ENCODE measurements at places on chromosomes 3 and 15. TPM values are rescaled to one million over a fixed set of nuclear protein-coding genes. Genes with fewer than 3 reads are reported as not detected.

The CAPN3 gene
- total RNA-seq, result 12.3 TPM

The PRR23C gene
- total RNA-seq, result not detected

The FAM81A gene
- total RNA-seq, result 1.4 TPM

The HEG1 gene
- 12.4 TPM for total RNA-seq

The ZCWPW2 gene
- total RNA-seq, result 0.71 TPM

The TF gene
- total RNA-seq, result 18.8 TPM

The SKOR1 gene
- 0.65 TPM for total RNA-seq

The ARGFX gene
- total RNA-seq, result not detected

The SLC7A14 gene
- total RNA-seq, result 13.5 TPM

The AMT gene
- total RNA-seq, result 21.6 TPM

DNA sequence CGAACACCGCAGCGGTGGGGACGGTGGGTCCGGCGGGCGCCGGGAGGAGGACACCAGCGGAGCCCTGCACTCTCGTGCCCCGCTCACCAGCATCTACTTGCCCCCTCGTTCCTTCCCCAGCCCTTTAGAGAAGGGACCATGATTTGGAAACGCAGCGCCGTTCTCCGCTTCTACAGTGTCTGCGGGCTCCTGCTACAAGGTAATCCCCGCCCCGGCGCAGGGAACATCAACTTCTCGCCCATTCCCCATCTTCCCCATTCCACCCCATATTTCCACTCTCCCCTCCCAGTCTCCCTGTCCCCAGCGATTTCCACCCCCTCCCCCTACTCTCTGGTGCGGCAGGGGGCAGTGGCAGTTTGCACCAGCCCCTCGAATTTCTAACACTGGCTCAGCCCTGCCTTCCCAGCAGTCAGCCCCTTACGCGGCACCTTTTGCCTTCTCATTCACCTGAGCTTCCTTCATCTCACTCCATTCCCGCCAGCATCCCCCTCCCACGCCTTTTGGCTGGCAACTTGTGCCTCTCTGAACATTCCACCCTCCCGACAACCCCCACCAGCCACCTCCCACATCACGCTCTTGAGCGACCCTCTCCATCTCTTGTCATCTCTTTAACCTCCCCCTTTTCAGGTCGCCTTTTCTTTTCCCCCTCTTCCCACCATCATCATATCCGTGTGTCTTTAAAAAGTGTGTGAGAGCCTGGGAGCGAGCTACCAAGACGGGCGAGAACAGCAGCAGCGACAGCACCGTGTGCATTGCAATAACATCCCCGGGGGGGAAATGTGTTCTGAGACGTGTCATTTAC is 882 bp downstream of the CADM2 start:
- DNase-seq, result no peak

GRCh38 chr3:42525736-42526345 is 23.4 kb downstream of the VIPR1 start:
- no peak for DNase-seq

GRCh38 chr3:154976072-154976983 is 103.8 kb upstream of the MME start:
- no peak for DNase-seq

- no peak for DNase-seq
Measured at GRCh38 chr3:179037351-179037750, 34.3 kb downstream of the ZMAT3 start.

DNA sequence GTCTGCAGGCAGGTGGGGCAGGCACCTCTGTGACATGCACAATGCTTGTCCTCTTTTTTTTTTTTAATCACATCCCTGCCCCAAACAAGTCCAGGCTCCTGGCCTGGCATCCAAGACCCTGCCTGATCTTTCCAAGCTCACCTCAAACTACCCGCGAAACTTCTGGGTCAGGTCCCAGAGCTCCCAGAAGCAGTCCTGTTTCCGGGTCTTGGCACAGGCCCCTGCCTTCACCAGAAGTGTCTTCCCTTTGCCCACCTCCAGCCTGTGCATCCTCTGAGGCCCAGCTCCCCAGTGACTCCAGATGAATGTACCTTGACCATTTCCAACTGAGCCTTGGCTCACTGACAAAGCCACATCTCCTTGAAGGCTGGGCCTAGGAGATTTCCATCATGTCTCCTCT is 23.0 kb downstream of the PLA2G4E start:
- no peak for DNase-seq

GRCh38 chr15:80789796-80790195 is 10.6 kb downstream of the CEMIP start:
- no peak for DNase-seq

DNA sequence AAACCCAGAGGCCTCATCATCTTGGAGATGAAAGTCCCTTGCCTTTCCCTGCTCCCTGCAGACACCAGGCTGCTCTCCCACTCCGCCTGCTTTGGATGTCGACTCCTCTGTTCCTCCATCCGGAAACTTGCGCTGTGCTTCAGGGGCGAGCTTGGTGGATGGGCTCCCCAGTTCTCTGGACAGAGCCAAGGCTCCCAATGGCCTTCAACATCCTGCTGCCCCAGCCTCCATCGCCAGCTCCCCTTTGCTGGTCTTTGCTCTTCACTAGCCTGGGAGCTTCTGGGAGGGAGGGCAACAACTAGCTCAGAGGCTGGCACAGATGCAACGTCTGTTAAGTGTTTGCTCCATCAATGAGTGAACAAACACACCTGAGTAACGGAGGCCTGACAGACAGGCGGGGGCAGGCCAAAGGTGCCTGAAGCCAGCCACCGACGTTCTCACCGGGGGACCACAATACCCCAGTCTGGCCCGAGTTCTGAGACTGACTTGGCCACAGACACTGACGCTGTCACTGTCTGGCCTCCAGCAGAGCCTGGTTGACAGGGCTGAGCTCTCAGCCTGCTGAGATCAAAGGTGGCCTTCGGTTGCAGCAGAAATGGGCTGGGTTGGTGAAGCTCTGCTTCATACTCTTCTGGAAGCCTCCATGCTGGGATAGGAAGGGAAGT is 39.0 kb downstream of the RGMA start:
- DNase-seq, result no peak

DNA sequence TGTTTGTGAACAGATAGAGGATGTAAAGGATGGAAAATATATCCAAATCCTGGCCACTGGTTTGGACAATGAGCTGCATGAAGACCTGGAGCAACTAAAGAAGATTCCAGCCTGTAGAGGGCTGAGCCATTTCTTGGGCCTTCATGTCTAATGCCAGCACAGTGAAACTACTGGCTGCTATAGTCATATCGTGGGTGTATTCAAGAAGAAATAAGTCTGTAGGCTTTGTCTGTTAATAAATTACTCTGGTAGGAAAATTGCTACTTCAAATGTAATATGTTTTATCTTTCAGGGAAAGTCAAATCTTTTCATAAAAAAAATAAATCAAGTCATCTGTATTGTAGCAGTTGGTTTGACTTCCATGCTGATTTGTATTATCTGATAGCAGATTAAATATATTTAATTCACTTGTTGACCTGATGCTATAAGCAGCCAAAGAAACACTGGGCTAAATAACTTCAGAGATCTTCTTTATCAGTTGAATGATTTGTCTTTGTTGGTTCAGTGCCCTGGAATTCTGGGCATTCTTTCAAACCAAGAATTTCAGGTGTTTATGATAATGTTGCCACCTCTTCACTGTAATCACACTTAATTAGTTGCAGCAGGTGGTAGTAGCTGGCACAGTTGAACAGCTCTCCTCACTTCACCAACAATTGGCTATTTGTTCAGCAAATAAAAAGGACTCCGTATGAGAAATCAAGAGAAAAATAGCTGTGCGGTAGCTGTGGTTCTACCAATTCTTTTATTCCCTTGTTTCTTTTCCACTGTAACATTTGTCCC is 1109.5 kb downstream of the NSUN3 start:
- no peak for DNase-seq

DNA sequence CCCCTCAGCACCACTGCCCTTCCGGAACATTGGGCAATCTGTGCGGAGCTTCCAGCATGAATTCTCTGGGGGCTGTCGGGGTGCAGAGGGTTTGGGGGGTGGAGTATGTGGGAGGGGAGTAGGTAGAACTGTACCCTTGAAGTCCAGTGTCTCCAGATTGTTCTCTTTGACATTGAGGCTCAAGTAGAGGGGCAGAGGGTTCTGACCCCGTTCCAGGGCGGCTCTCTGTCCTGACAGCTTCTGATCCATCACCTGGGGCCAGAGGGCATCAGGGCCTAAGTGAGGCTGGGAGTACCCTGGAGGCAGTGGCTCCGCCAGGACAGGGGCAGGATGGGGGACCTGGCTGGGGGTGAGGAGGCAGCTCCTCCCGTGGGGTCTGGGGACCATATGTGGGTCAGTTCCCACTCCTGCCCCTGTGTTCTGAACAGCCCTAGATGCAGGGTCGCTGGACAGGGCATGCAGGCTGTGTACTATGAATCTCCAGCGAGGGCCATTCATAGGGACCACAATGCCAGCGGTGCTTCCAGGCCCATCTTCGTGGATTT is 22.1 kb downstream of the PLA2G4D start:
- DNase-seq, result peak; percentile 57

GRCh38 chr3:119409844-119410243 is 53.6 kb downstream of the TMEM39A start:
- DNase-seq, result no peak

DNA sequence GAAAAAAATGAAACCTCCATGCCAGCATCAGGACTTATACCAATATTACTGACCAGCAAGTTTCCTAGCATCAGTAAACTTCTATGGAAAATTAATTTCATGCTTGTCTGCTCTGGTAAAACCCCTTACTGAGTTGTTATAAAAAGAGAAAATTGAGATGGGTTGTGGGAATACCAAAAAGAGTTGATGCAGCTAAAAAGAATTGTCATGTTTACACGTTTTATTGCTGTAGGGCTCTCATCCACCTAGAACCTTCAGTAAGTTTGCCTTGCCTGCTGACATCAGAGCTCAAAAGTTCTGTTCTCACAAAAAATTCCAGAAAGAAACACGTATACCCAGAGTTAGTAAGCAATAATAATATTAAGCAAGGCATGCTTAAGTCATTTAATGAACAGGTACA is 641.3 kb upstream of the ZNF385D start:
- DNase-seq, result no peak

DNA sequence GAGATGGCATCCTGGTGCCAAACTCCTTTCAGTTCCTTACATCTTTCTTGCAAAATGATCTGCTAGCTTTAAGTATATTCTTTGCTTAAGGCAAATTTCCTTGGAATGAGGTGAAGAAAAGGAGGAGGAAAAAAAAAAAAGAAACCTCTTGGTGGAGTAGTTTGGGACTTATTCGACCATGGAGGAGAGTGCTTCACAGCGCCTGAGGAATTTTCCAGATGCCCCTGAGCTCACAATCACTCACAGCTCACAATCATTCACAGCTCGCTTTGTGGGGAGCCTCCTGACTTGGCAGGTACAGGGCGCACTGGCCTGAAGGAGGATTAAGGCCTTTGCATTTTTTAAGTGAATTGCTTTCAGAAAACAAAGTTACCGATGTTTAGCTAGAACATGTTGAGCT is 53.9 kb downstream of the BOC start:
- no peak for DNase-seq

- DNase-seq, result no peak
Measured at GRCh38 chr15:58392141-58392540, 39.6 kb upstream of the LIPC start.

GRCh38 chr3:55570271-55570711 is 83.2 kb upstream of the WNT5A start:
- DNase-seq, result no peak

DNA sequence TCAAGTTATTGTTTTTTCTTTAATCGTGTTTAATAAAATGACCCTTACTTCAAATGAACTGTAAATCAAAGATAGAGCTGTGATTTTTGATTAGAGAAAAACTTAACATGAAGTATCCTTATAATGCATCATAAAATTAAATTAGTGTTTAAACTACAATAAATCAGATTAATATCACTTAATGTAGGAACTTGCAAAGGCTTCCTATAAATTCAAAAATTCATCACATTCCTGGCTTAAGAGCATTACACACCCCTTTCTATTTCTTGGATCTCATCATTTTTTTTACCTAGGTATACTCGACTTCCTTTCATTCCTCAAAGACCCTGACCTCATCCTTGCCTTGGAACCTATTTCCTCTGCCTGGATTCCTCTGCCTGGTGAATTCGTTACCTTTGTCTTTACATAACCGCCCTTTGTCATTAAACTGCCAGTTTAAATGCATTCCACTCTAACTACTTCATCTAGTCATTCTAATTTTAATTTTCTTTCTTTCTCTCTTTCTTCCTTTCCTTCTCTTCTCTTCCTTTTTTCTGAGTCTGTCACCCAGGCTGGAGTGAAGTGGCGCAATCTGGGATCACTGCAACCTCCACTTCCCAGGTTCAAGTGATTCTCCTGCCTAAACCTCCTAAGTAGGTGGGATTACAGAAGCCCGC is 1244.5 kb downstream of the OTOL1 start:
- no peak for DNase-seq

- DNase-seq, result no peak
Measured at GRCh38 chr3:190036631-190037030, 84.1 kb downstream of the P3H2 start.

Data from type B pancreatic cell (in vitro differentiated cells).